ENCODE measurements at places on chromosomes 7 and 10.

GRCh38 chr10:31644931-31645633 is 283.5 kb downstream of the ARHGAP12 start:
- DNase-seq = no peak

DNA sequence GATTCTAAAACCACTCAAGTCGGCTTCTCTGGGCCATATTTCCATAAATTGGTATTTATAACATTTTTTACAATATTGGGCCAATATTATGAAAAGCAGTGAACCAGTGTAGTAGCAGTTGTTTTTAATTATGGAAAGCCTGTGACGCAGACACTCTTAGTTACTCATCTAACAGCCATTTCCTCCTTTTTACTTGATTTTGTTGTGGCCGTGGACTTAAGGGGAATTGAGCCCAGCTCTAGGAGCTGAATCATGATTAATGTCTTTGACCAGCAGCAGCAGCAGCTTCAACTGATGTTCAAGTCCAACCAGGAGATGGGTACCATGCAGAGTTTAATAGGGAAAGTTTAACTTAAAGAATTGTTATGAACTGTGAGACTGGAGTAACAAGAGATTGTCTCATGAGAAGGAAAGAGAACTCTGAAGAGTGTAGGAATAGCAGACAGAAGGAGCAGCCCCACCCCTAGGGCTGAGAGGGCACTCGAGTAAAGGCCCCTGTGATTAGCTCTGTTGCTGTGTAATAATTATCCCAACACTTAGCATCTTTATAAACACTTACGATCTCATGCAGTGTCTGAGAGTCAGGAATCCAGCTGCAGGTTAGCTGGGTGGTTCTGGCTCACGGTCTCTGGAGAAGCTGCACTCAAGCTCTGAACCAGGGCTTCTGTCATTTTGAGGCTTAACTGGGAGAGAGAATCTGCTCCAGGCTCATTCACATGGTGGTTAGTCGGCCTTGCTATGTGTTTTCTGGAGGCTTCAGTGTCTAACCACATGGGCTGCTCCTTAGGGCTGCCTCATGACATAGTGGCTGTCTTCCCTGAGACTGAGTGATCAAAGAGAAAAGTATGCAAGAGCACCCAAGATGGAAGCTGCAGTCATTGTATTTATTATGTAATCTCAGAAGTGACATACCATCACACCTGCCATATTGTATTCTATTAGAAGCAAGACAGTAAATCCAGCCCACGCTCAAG is 4.6 kb downstream of the LANCL2 start:
- no peak for DNase-seq

GRCh38 chr10:43417950-43418768 is 9.2 kb upstream of the HNRNPF start:
- DNase-seq = no peak

GRCh38 chr10:50625649-50626132 is 1.9 kb upstream of the SGMS1 start:
- peak; percentile 20 for DNase-seq

GRCh38 chr10:110498982-110499795 is 1.5 kb downstream of the DUSP5 start:
- DNase-seq = peak; percentile 87

DNA sequence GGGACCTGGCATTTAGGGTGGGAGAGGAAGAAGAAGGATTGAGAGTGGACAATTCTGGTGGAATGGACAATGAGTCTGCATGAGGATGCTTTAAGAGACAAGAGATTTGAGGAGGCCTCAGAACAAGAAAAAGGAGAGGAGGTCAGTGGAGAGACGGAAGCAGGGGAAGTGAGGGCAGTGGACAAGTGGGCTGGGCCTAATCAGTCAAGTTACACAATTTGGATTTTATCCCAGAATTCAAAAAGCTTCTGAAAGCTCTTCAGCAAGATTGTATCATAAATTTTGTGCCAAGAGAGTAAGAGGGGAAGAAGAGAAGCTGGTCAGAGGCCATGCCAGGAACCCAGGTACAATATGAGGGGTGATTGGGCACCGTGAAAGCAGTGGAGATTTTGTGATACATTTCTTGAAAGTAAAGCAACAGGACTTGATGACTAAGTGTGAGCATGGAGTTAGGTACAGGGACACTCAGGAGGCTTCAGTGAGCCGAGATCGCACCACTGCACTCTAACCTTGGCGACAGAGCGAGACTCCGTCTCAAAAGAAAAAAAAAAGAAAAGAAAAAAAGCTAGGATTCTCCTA is 19.3 kb upstream of the TSPAN13 start:
- DNase-seq = peak; percentile 23

GRCh38 chr10:112852306-112852705 is 97.7 kb upstream of the TCF7L2 start:
- no peak for DNase-seq

DNA sequence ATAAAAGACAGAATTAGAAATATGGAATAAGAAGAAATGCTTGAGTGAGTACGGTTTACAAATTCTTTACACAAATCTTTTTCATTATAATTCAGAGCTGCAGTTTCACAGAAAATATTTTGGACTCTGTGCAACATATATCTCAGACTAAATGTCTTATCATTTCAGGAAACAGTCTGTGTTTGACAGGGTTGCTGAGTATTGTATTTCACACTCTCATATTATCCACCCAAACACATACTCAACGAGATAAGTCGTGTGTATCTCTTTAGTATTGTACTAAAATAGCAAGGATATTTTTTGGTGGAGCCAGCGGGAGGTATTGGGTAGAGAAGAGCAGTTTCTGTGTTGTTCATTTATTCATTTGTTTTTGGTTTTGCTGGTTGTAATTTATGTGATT is 39.0 kb upstream of the SLC39A12 start:
- no peak for DNase-seq

DNA sequence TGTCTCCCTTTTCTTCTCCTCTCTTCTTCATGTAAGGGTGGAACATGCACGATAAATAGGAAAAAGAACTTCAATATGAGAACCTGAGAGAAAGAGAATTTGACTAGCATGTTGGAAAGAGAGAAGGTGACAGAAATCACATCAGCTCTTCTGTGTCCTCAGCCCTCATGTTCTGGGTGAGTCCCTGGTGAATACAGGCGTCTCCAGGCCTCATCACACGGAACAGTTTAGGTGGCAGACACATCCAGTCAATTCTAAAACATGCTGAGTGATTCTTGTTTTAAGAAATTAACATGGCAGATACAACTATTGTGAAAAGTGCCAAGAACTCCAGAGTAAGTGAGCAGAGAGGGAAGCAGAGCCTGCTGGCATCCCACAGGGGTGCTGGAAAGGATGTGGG is 96.1 kb downstream of the FAM107B start:
- DNase-seq = no peak

DNA sequence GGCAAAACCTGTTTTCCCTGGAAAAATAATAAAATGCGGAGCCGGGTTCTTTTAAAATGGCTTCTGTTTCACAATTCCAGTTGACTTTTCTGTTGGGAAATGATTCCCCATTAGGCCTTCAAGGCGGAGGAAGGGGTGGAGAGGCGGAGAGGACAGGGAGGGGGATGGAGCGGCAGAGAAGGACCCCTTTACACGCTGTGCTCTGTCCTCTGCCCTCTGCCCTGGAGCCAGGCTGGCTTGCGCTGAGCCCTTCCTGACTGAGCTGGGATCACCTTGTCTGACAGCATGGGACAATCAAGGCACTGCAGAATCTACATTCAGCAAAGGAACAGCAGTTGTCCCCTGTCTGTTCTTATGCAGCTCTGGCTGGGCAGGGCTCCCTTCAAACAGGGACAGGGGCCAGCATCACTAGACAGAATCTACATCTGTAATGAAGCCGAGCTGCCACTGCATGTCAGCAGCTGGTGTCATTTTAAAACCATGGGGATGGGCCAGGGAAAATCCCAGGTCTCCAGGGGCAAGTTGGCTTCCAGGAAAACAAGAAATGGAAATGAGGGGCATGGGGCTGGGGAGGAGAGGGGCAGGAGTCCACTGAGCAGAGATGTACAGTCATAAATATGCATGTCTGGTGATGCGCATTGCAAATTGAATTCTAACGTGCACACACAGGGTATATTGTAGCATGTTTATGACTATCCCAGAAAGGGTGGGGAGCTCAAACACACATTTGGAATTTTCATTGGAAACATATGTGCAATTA is 120.0 kb downstream of the MKX start:
- DNase-seq = no peak

DNA sequence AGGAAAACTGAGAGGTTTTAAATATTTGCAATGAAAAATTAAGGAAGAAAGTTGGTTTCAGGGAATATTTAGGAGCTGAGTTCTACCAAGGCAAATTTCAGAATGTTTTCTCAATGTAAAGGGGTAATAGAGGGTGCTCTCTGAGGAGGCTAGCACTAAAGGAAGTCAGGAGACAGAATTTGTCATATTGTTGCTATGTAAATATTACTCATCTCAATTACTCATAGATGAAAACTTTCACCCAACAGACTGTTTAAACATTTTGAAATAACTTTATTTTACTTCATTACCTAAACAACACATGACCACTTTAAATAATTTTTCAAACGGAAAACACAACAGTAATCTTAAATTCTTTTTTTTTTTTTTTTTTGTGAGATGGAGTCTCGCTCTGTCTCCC is 274.8 kb upstream of the NRG3 start:
- DNase-seq = peak; percentile 61

DNA sequence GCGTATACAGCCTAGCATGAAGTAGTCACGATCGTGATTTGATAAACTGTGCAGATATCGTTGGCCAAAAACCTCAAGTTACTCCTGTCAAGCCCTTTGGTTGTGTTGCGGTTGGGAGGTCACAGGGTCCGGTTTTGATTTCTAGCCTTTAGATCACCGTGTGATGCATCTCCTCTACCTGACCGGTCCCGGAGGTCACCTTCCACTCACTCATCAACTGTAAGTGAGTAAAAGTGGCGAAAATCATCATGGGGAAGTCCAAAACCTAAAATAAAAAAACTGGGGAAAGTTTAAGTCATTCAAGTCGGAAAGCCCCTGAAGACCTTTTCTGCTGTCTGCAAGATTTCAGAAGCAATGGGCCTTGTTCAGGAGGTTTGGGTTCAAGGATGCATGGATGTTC is 62.8 kb downstream of the ADARB2 start:
- no peak for DNase-seq

DNA sequence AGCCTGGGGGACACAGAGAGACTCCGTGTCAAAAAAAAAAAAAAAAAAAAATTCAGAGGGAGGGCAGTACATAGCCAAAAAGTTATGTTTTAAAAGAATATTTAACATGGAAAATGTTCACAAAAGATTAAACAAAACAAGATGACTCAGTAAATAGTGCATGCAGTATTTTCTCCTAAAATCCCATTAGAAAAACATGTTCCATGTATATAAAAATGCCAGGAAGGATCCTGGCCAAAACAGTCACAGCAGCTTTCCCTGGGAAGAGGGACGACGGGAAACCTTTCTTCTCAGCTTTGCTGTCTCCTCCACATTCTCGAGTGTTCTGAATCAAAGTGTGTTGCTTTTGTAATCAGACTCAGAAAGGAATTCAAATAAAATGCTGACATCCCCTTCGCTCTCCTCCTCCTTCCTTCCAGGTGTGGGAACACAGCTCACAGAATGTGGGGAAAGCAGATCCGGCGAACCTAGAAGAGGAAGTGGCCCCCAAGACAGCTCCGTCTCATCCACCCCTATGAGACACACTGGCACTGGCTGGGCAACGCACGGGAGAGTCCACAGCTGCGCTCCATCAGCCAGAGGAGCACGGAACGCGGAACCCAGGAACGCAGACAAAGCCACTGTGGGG is 139.4 kb downstream of the MAD1L1 start:
- DNase-seq = no peak

DNA sequence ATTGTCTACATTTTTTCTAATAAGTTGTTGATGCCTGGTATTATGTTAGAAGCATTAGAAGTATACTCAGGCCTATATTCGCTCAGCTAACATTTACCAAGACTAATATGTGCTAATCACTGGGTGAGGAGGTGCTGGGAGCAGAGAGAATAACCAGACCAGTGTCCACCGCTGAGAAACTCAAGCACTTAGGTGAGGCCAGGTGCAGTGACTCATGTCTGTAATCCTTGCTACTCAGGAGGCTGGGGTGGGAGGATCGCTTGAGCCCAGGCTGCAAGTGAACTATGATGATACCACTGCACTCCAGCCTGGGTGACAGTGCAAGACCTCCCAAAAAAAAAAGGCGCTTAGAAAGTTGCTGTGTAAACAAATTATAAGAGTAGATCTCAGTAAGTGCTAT is 182.2 kb upstream of the AOAH start:
- DNase-seq = no peak

- DNase-seq = no peak
Observed at GRCh38 chr7:42946627-42946950, 14.4 kb downstream of the MRPL32 start.

- DNase-seq = peak; percentile 61
Observed at GRCh38 chr10:23525406-23525805, 86.5 kb downstream of the OTUD1 start.

GRCh38 chr7:15681186-15681585 is 5.3 kb downstream of the MEOX2 start:
- no peak for DNase-seq

DNA sequence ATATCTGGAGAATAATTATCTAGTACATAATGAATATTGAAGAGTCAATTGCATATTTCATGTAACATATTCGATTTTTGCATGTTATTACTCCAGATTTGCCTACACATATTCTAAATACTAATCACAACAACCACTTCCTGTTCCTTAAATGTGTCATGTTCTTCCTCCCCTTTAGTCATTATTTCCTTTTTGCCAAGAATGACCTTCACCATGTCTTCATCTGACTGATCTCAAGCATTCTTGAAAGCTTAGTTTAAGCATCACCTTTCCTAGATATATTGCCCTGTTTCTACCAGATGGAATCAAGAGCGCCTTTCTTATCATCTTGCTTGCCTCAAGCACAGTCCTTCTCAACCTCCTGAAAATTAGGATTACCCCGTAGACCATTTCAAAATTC is 23.5 kb upstream of the MEOX2 start:
- no peak for DNase-seq

GRCh38 chr7:74439541-74439940 is 14.2 kb upstream of the GTF2IRD1 start:
- no peak for DNase-seq

DNA sequence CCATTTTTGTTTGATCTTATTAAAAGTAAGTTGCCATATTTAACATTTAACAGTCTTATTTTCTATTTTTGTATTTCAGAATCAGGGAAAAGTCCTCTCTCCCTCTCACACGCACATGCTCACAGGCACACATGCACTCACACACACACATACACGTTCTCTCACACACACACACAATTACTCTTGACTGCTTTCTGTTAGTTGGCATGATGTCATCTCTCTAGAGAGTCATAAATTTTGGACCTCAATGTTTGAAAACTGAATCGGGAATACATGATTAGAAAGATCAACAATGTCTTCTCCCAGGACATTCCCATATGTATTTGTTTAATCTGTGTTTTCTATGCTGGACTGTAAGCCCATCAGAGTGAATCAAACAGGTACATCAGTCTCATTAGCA is 165.7 kb upstream of the AHR start:
- no peak for DNase-seq

- no peak for DNase-seq
Observed at GRCh38 chr10:91335147-91335546, 75.0 kb upstream of the HECTD2 start.
